Mesenteric fat pad (tissue), 1 donor: ENCODE measurements at places on chromosomes 16 and 17. TPM values are rescaled to one million over a fixed set of nuclear protein-coding genes. Genes with fewer than 3 reads are reported as not detected.

DNA sequence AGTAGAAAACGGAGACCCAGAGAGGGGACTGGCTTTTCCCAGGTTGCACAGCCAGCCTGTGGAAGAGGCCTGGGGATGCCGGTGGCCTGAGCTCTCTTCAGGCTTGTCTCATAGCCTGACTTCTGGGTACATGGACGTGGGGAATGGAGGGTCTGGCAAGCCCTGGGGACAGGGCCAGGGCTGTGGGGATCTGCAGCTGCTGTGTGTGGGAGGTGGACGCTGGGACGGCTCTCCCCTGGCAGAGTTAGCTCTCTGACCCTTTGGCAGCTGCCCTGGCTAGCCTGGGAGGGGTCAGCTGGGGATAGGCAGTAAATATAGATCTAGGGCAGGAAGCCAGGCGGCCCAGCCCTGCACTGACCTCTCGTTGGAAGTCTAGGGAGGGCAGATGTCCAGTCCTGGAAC, 20.5 kb downstream of the SLC4A1 start:
- DNase-seq = no peak

GRCh38 chr17:68595496-68595895, 5.7 kb downstream of the FAM20A start:
- DNase-seq = no peak

GRCh38 chr17:21286066-21286770, 1.7 kb downstream of the MAP2K3 start:
- peak; percentile 94 for DNase-seq

GRCh38 chr17:33967608-33968349, 287.3 kb upstream of the CCL2 start:
- DNase-seq = no peak

DNA sequence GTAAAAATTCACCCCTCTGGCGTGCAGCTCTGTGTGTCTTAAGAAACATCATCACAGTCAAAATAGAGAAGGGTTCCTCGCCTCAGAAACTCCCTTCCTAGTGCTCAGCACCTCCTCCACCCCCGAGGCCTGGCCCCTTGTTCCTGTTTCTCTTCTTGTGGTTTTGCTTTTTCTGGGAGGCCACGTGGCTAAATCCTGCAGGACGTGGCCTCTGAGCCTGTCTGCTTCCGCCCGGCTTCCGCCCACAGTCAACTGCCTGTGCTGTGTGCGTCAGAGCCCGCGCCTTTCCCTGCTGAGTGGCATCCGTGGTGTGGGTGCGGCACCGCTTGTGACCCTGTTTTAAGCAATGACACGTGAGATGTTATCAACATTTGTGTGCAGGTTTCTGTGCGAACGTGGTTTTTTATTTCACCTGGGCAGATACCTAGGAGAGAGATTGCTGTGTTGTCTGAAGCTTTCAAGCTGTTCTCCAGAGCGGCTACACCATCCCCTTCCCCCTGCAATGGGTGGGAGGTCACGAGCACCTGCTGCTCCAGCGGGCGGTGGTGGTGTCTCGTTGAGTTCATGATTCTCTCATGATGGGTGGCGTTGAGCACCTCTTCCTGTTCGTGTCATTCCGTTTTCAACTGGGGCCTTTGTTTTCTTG, 21.7 kb downstream of the ACSF3 start:
- no peak for DNase-seq

DNA sequence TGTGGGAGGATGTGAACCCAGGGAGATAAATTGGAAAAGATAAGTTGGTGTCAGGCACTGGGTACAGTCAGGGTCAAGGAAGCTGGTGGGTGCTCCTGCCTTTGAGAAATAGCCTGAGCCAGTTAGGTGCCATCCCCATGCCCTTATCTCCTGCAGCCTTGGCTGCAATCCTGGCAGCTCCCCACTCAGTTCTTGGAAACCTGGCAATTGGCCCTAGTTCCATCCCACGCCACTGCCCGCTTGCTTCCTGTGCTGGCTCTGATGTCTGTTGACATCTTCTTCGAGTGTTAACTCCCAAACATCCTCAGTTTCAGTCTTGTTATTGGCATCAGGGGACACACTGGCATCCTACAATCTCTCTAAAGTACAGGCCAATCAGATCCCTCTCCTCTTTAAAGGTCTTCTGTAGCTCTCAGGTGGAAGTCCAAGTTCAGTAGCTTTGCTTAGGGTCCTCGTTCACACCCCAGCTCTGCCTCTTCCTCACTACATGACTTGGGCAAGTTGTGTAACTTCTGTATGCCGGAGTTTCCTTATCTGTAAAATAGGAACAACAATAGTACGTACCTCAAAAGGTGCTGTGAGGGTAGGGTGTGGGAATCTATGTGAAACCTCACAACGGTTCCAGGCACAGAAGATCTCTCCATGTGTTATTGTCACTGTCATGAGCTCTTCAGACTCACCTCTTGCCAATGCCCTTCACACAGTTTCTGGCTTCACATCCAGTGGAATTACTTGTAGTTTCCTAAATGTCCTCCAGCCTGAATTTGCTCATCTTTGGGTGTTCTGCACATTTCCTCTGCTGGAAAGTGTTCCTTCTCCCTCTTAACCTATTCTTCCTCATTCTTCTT, 13.5 kb upstream of the PRKAR1A start:
- no peak for DNase-seq

GRCh38 chr16:19437280-19437679, 19.6 kb downstream of the TMC5 start:
- DNase-seq = no peak

DNA sequence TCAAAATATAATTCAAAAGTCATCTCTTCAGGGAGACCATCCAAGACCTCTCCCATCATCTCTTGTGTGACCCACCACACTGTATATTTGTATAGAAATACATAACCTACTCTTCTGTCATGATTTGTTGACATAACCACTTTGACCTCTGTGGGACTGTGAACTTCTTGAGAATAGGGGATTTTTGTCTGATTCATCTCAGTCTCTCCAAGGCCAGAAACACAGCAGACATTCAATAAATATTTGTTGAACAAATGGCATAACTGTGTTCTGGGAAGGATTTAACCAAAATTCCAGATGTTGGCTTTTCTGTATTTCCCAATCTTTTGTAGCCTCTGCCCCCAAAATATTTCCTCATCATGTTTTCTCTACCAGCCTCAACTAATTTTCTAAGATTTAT, 169.7 kb downstream of the CDH11 start:
- DNase-seq = no peak

DNA sequence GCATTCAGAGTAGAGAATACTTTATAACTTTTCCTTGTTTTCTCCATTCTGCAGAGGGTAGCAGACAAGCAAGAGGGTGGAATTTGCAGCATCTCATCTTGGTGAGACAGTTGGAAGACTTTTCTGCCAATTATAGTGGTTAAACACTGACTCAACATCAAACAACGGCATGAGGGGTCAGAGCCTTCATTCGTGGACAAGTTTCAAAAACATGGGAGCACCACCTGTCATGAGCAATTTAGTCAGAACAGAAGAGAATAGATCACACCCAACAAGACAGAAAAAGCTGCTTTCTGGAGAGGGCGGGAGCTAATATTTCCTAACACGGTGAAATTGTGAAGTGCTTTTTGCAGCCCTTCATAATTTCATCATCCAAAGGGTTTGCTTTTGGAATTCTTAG, 17.9 kb upstream of the ZNF652 start:
- DNase-seq = no peak

GRCh38 chr16:64094181-64094965, 1027.5 kb downstream of the CDH11 start:
- no peak for DNase-seq

Gene TNS4
- total RNA-seq = 0.16 TPM

Gene KRT24
- total RNA-seq = not detected

Gene SGCA
- total RNA-seq = 0.32 TPM

Gene BAIAP3
- total RNA-seq = 1.3 TPM

Gene KRT32
- not detected for total RNA-seq

Gene RHBDF1
- 30.0 TPM for total RNA-seq
